Stimulated activated CD4-positive, alpha-beta T cell treated with anti-CD3 and anti-CD28 coated beads, Interleukin-4, amount 100 ng/mL, for 24 hours (primary cell): ENCODE measurements at places on chromosomes 6 and 20.

DNA sequence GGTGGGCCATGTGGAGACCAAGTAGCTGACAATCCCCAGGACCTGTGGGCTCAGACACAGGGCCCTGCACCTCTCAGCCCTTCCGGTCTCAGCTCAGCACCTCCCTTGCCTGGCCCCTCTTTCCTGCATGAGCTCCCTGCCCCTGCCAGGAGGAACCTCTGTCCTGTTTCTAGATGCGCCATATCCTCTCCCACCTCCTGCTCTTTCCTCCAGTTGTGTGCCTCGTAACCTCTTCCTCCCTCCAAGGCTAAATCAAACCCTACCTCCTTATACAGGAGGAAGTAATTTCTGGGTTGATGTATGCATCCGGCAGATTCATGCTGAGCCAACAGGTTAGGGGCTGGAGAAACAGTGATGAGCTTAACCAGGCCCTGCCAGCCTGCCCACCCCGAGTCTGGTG, 30.9 kb downstream of the ITPR3 start:
- DNase-seq, result no peak

DNA sequence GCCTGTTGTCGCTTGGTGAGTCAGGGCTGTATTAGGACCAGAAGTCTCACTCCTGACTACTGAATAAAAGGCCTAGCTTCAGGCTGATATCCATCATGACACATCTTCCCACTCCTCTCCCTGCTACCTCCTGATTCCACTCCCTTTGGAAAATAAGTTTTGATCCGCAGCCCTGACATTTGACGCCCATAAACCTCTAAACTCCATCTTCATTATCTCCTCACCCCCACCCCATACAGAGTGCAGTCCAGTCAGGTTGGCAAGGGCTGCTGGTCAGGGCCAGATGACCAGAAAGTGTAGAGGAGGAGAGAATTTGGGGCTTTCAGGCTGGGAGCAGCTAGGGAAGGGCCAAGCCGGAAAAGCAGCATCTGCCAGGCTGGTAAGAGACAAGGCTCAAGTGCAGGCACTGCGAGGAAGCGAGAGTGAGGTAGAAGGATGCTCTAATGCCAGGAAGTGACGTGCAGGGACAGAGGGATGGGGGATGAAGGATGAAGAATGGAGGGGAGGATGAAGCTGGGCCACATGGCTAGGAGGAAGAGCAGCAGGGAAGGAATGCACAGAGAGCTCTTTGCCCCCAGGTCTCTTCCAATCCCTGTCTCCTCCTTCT, 1.2 kb downstream of the GGT7 start:
- no peak for DNase-seq

DNA sequence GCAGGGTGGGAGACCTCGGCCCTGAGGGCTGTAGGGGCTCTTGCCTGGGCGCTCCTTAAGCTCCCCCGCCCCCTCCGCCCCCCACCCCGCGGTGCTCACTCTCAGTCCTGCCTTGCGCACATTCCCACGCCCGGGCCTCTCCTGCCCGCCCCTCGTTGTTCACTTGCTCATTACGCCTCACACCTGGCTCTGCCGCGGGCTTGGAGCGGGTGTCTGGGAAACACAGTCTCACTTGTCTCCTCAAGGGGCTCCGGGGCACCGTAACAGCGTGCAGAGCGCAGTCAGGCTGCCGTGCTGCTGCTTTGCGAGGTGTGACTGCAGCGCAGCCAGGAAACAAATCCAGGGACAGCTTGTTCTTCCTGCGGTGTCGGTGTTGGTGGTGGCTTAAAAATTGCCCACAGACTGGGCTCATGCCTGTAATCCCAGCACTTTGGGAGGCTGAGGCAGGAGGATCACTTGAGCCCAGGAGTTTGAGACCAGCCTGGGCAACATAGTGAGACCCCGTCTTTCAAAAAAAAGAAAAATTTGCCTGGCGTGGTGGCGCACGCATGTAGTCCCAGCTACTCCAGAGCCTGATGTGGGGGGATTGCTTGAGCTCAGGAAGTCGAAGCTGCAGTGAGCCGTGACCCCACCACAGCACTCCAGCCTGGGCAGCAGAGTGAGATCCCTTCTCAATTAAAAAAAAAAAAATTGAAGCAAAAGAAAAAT, 4.6 kb downstream of the NPBWR2 start:
- no peak for DNase-seq

DNA sequence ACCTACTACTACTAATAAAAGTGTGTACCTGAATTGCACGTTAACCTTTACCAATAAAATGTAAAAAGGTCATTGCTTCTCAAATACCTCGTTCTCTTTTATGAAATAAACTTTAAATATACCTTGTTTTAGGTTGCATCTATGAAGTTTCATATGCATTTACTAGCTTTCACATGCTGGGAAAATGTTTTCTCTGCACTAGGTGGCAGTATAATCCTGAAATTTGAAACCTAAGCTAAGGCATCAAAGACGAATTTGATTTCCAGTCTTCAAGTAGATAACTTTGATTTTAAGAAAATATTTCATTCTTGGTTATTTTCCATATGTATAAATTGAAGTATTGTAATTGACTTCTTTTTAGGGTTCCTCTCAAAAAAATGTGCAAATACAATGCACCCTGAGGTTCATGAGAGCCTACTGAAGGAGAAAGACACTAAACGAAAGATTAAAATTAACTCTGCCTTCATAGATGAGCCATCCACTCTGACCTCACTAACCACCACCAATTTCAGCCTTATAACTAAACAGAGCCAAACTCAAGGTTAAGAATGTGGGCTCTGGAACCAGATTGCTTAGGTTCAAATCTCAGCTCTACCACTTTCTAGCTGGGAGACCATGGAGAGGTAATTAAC, 7.3 kb upstream of the COL9A1 start:
- no peak for DNase-seq

DNA sequence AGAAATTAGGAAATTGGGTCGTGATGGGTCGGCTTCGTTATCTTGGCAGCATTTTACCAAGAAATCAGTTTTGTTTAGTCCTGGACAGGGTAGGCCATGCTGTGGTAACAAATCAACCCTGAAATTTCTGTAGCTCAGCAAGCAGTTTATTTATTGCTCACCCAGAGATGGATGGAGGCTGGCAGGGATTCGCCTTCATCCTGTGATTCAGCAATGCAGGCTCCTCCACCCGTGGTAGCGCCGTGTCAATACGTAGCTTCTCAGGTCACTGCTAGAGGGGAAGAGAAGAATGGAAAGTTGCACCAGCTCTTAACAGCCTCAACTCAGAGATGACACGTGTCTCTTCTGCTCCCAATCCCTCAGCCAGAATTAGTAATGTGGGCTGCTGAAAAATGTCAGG, 157.0 kb upstream of the SGK1 start:
- no peak for DNase-seq

DNA sequence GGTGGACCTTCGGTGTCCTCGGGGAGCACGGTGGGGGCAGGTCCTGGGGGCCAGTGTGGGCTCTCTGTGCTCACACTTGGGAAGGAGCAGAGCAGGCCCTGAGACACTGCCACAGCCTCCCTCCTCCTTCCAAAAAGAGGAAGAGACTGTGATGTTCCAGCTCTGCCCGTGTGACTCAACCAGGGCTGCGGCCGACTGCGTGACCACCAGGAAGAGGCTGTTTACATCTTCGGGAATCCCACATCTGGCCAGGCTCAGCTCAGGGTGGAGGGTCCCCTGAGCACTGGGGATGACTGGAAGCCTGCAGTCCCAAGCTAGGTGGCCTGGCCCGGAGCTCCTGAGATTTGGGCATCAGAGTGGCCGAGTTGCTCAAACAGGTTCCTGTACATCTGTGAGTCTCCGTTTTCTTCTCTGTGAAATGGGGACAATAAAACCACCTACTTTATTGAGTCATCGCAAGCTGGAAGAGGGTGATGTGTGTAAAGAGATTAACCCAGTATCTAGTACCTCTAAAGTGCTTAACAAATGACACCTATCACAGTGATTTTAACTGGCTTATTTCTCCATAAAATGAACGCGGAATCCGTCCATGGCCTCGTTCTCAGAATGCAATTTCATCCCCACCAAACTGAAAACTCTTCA, 242.1 kb downstream of the DLL1 start:
- no peak for DNase-seq

GRCh38 chr20:63087872-63088680, 81.3 kb upstream of the BHLHE23 start:
- no peak for DNase-seq

DNA sequence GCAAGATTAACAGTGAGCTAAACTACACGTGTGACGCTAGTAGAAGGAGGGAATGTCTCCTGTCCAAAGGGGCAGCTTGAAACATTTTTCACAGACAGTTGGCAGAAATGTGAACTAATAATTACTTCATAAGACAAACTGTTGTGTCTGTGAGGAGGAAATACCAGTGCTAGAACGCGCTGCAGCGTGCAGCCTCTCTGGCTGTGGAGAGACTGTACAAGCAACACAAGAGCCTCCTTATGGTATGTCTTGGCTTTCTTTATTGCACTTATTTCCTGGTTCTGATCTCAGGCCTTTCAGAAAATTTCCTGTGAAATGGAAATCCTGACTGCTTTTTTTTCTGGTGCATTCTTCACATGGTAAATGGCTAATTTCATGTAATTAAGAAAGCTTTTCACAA, 25.3 kb upstream of the TIAM2 start:
- no peak for DNase-seq

DNA sequence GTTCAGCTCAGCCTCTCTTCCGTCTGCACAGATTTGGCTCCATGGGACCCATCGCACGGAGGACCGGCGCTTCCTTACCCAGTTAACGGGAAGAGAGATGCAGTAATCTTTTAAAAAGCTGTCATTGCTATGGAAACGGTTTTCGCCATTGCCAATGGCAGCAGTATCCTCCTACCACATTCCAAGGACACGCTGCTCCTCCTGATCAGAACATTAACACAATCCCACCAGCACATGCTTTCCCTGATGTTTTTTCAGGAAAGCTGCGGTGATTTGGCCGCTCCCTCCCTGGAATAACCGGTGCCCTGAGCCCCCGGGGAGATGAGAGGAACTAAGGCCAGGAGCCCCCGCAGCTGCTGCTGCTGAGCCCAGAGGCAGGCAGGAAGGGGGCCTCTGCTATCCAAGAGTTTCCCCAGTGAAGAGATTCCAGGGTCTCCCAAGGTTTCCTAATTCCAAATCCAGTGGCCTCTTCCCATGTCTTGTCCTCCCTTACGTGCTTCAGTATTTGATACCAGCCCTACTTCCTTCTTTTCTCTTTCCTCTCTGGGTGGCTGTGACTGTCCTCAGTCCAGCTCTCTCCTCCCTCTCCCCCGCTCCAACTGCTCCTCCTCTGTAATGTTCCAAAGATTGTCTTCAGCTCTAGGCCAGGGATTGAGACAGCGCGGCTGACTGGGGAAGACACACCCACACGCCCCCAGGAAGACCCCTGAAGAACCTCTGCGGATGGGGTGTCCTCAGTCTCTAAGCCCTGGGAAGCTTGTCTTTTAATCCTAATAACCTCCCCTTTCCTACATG, 2.6 kb downstream of the BNIP5 start:
- DNase-seq, result no peak
